ENCODE measurements at places on chromosomes 2 and 18.

GRCh38 chr2:180158961-180159360, 151.9 kb upstream of the CWC22 start:
- DNase-seq: no peak

GRCh38 chr2:191666732-191667131, 11.2 kb upstream of the NABP1 start:
- no peak for DNase-seq

DNA sequence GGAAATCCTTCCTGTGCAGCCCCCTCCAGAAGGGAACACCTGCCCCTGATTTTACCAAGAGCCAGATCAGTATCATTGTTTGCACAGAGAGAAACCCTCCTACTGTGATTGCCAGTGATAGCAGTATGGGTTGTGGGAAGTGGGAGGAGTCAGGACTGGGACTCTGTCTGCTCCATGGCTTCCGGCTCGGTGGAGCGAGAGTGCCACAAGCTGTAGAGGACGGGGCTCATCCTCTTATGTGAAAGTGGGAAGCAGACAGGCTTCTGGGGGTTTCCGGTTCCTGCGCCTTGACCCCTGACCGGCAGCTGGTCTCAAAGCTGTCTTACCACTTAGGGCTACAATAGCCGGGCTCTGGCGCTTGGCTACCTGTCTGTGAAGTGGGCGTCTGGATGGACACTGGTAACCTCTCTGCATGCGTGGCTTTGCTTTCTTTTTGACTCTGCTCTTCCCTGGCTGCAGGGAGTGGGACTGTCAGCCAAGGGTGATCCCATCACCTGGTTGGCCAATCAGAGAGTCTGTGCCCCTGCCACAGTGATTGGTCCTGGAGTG, 79.7 kb downstream of the BCL2L11 start:
- DNase-seq: peak; percentile 40

- DNase-seq: no peak
Measured at GRCh38 chr2:197710424-197711042, 5.4 kb downstream of the MARS2 start.
